Activated CD4-positive, alpha-beta T cell treated with anti-CD3 and anti-CD28 coated beads, Interleukin-2, Interleukin-6, amounts not matched to agents 100 ng/mL and 50 ng/mL, durations not matched to agents 16 hours and 8 hours (primary cell): ENCODE measurements at places on chromosomes 1 and 21.

- no peak for DNase-seq
Observed at GRCh38 chr21:32360401-32360975, 32.3 kb downstream of the URB1 start.

DNA sequence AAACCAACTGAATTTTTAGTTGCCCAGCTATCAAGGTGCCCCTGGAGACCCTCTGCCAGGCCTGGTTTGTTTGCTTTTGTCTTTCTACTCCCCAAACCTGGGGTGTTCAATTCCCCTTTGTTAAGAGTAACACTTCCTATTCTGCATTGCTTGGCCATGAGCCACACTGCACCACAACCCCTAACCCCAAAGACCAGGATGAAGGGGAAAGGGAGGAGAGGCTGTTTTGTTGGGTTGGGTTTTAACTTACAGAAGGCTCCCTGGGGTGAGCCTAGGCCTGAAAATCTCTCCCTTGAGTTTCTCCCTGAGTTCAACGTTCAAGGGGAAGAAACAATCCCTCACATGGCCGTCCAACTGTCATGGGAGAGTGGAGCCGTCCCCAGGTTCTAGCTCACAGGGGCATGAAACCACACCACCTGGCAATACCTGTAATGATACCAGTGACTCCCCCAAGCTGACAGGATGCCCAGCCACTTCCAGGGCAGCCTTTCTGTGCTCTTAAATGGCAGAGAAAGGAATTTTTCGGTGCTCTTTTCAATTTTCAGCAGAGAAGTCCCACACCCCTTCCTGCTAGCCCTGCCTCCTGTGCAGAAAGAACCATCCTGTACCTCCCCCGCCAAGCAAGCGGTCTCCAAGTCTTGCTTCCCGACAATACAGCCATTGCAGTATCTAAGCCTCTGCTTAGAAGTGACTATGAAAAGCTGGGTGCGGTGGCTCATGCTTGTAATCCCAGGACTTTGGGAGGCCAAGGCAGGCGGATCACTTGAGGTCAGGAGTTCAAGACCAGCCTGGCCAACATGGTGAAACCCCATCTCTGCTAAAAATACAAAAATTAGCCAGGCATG lies 14.9 kb downstream of the SLC45A3 start:
- DNase-seq = no peak

- DNase-seq = no peak
Observed at GRCh38 chr1:35569936-35570335, 3.2 kb upstream of the TFAP2E start.

- DNase-seq = no peak
Observed at GRCh38 chr1:150829751-150830150, 21.7 kb upstream of the CTSK start.

DNA sequence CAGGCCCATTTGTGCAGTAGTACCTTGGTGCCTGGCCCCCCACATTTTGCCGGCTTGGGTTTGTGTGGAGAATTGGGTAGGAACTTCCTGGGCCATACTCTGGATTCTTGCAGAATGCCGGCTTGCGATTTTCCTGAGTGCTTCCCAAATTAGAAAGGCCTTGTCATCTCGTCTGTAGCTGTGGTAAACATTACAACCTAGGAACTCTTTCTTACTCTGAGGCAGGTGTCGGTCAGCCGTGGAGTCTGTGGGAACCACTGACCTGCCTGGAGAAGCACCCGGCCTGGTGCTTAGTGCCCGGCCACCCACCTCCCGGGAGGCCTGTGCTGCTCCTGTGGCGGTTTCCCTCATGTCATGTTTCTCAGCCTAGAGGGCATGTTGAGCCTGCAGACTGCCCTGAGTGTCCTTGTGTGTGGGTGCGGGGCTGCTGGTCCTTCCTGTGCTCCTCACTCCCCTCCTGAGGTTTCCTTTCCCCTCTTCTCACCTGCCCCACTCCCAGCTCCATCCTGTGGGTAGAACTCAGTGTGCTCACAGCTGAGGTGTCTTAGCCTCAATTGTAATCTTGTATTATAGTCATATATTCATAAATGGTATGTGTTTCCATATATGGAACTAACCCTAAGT lies 64.7 kb downstream of the S100B start:
- no peak for DNase-seq
